ENCODE measurements at places on chromosomes 16 and 17.
A peak's percentile ranks its signal among the peaks of the same experiment; 100 is the strongest.

DNA sequence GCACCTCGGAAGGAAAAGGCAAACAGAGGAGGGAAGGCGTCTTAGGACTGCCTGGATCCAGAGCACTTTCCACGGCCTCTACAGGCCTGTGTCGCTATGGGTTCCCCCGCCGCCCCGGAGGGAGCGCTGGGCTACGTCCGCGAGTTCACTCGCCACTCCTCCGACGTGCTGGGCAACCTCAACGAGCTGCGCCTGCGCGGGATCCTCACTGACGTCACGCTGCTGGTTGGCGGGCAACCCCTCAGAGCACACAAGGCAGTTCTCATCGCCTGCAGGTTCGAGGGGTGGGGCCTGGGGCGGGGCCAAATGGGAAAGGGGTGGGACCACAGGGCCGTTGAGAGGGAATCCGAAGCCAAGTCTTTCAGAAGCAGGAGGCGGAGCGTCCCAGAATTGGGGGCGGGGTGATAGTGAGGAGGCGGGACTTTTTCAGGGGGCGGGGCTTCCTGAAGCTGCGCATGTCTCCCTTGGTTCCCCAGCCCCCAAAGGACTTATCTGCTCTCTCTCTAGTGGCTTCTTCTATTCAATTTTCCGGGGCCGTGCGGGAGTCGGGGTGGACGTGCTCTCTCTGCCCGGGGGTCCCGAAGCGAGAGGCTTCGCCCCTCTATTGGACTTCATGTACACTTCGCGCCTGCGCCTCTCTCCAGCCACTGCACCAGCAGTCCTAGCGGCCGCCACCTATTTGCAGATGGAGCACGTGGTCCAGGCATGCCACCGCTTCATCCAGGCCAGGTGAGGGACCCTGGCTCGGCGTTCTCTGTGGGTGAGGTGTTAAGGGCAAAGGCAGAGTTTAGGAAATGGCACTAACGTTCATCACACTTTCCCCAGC is 939 bp downstream of the BCL6B start:
- DNase-seq, result peak; percentile 95

GRCh38 chr16:85447693-85448313 is 165.3 kb upstream of the GSE1 start:
- no peak for DNase-seq

DNA sequence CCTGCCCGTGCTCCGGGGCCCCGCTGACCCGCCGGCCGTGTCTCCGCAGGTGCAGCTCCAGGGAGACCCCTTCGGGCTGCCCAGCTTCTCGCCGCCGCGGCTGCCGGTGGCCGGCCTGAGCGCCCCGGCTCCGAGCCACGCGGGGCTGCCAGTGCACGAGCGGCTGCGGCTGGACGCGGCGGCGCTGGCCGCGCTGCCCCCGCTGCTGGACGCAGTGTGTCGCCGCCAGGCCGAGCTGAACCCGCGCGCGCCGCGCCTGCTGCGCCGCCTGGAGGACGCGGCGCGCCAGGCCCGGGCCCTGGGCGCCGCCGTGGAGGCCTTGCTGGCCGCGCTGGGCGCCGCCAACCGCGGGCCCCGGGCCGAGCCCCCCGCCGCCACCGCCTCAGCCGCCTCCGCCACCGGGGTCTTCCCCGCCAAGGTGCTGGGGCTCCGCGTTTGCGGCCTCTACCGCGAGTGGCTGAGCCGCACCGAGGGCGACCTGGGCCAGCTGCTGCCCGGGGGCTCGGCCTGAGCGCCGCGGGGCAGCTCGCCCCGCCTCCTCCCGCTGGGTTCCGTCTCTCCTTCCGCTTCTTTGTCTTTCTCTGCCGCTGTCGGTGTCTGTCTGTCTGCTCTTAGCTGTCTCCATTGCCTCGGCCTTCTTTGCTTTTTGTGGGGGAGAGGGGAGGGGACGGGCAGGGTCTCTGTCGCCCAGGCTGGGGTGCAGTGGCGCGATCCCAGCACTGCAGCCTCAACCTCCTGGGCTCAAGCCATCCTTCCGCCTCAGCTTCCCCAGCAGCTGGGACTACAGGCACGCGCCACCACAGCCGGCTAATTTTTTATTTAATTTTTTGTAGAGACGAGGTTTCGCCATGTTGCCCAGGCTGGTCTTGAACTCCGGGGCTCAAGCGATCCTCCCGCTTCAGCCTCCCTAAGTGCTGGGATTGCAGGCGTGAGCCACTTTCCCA is 5.9 kb downstream of the CTF1 start:
- peak; percentile 69 for DNase-seq

DNA sequence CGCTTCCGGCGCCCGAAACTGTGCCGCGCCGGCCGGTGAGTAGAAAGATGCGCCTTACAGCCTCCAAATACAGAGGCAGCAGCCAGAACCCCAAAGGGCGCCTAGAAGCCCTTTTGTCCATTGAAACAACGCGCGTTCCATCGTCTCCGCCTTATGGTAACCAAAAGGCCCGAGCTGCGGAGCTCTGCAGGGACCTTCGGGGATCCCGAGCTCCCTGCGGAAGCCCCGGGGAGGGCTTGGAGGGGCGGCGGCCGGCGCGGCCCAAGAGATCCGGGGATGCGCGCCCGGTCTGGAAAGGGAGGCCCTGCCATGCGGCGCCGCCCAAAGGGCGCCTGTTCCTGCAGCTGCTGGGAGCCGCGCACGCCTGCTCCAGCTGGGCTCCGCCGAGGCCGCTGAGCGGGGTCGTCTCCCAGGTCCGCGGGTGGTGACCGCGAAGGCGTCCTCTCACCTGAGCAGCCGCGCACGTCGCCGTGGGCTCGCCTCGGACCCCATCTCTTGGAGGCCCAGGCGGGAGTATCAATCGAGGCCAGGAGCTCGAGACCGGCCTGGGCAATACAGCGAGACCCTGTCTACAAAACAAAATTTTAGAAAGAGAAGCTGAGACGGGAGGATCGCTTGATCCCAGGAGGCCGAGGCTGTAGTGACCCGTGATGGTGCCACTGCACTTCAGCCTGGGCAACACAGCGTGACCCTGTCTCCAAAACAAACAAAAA is 742 bp upstream of the FBXO31 start:
- DNase-seq, result peak; percentile 61

- no peak for DNase-seq
These were observed 70.3 kb upstream of the LGALS9 start for GRCh38 chr17:27560668-27561067.

- no peak for DNase-seq
These were observed 3.2 kb upstream of the SAMD14 start for GRCh38 chr17:50133028-50133768.

- DNase-seq, result no peak
These were observed 201.6 kb upstream of the SOX9 start for GRCh38 chr17:71919186-71919585.
